NCI-H2029 treated with DMSO at 0.1 percent for 48 hours (cell line): ENCODE measurements at places on chromosomes 11 and 22.

GRCh38 chr11:17720796-17721171 lies 1.4 kb downstream of the MYOD1 start:
- no peak for DNase-seq

DNA sequence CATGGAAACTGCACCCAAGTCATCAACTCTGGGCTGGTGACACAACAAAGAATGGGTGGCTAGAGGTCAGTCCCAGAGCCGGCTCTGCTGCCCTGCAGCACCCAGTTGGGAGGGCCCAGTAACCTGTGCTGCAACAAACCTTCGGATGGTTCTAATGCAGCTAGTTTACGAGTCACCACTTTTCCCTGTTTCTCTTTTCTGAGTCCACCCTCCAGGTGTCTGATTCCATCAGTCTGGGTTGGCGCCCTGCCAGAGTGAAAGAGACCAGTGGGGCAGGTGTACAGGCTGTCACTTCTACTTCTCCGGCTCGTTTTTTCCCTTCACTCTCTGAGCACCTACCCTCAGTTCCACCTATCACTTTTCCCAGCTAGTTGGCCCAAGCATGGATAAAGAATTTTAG lies 572.9 kb downstream of the NTM start:
- DNase-seq = no peak

GRCh38 chr11:92123540-92123939 lies 101.1 kb upstream of the FAT3 start:
- no peak for DNase-seq

DNA sequence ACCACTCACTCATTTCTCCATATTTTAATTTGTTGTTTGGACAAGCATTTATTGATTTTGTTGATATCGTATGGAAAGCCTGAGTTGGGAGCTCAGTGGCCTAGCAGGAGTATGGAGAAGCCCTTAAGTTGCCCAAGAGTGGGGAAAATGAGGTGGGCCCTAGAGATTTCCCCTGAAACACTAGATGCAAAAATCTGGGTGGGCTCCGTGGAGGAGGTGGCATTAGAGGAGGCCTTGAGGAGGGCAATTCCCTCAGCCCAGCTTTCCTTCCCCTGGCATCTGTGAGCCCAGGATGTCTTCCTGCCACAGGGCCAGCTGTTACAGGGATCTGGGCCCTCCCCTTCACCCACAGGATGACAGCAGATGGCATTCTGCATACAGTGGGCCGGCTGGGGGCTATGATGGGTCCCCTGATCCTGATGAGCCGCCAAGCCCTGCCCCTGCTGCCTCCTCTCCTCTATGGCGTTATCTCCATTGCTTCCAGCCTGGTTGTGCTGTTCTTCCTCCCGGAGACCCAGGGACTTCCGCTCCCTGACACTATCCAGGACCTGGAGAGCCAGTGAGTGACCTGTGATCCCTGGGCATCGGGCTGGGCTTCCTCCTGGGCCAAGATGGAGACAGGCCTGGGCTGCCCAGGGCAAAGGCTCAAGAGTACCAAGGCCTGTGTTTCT lies 21.6 kb upstream of the SLC22A12 start:
- DNase-seq = no peak

- DNase-seq = no peak
These were observed 35.1 kb downstream of the MORC2 start for GRCh38 chr22:30933457-30933856.

- DNase-seq = peak; percentile 88
These were observed 7.5 kb downstream of the ME3 start for GRCh38 chr11:86664930-86665329.

GRCh38 chr11:75480185-75481175 lies 45.3 kb downstream of the GDPD5 start:
- DNase-seq = no peak
